Skeletal muscle cell (primary cell): ENCODE measurements at places on chromosomes 7 and 10.

DNA sequence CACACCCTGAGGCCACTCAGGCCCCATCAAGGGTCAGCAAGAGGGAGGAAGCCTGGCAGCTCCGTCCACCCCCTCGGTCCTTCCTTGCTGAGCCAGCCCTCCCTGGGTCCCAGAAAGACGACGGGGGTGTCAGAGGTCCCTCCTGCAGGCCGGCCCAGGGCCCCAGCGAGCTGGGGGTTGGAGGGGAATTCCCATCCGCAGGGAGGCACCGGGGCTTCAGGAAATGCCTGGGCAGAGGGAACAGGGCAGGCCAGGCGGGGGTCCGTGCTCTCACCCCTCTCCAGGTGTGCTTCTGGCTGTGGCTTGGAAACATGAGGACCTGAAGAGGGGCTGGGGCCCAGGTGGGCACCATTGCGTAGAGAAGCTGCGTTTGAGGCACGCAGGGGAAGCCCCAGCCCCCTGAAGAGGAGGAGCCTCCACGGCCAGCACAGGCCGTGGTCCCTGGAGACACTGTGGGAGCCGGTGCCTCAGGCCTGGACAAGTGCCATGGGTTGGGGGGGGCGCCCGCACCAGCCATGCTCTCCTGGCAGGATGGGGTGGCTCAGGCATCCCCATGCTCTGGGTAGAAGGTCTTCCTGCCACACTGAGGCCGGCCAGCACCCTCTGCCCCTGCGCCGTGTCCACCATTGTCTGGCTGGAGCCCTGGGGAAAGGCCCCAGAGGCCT, 66.7 kb downstream of the PDGFA start:
- no peak for DNase-seq

DNA sequence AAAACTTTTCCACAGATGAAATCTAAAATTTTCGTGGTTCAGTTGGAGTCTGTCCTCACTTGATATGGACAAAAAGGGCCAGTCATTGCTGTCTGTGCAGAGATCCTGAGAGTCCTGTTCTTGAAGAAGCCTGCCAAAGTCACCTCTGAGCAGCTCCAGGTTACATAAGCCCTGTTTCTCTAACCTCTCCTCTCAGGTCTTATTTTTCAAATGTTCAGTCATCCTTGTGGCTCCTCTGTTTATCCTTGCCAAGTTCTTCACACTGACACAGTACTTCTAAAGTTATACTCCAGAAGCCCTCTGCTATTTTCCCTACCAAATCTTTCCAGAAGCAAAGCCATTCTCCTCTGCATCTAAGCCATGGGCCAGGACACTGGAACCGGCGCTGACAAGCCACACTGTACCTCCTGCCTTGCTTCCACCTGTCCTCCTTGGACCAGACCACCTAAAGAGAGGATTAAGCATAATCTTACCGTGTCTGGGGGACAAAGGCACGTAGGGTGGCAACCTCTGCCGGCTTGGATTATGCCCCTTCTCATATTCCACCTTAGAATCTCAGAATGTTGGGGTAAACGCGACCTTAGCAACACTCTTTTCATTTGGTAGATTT, 161.6 kb downstream of the JAZF1 start:
- DNase-seq, result no peak

- no peak for DNase-seq
Observed at GRCh38 chr7:125529249-125529648, 599.6 kb upstream of the POT1 start.

DNA sequence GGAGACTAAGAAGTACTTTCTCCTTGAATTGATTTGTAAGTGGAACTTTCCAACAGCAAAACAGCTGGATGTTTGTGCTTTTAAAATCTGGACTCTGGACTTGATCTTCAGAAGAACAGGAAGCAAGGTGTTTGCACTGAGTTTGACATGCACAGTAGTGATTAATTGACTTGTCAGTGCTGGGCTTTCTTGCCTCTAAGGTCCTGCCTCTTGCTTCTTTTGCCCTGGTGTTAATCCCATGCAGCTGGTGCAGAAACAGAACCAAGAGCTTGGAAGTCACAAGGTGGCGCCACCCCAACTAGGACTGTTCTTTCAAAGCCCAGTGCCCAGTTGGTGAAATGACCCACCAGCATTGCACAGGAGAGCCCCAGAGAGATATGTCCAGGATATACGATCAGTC, 66.8 kb upstream of the SEPHS1 start:
- no peak for DNase-seq

GRCh38 chr7:18626717-18627116, 131.2 kb downstream of the HDAC9 start:
- no peak for DNase-seq

GRCh38 chr7:90412458-90413184, 9.4 kb downstream of the CLDN12 start:
- DNase-seq, result no peak

DNA sequence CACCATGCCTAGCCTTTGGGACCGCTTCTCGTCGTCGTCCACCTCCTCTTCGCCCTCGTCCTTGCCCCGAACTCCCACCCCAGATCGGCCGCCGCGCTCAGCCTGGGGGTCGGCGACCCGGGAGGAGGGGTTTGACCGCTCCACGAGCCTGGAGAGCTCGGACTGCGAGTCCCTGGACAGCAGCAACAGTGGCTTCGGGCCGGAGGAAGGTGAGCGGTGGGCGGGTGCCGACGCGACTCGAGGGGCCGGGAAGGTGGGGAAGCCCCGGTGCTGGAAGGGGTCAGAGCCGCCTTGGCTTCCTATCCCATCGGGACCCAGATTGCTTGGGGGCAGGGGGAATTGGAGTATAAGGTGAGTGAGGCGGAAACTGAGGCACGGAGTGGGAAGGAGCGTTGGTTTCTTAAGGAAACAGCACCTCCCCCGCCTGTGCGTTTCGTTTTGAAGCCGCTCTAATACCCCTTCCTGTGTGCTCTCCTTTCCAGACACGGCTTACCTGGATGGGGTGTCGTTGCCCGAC, 547 bp downstream of the DDIT4 start:
- DNase-seq, result no peak

DNA sequence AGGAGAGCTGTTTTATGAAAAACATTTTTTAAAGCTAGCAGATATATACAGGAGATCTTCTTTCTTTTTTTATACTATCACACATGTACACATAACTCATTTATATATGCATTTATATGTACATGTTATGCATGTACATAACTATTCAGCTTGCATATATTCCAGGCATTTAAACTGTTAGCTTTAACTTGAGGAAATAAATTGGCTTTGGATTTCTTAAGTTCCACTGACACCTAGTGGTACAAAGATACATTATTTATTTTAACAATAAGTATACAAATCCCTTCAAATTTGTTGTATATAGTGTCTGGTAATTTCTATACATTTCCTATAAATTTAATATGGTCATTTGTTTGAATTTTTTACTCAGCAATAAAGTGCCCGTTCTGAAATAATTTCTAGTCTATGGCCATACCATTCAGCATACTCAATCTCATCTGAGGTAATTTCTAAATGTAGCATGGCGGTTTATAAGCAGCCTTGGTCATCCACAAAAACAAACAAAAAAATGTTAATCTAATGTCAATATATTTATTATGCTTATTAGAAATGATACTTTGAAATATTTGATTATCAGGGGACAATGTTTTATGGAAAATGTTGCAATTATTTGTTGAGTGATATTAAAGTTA, 11.6 kb downstream of the ZDHHC6 start:
- no peak for DNase-seq

GRCh38 chr10:110474017-110474416, 23.7 kb upstream of the DUSP5 start:
- no peak for DNase-seq

DNA sequence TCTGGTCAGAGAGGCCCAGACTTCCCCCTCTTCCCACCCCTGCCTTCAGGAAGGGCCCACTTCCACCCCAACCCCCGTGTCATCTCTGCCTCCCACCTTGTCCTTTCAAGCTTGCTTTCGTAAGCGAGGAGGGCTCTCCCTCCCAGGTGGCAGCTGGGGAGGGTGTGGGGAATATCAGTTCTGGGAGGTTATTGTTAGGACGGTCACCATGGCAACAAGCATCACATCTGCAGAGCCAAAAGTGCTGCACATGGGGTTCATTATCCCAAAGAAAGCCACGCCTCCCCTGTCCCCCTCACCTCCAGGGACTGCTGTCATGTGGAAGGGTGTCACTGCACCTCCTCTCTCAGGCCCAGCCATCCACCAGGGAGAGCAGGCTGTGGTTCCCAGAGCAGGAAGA, 2.6 kb upstream of the CAMK2B start:
- DNase-seq, result no peak

GRCh38 chr10:13681528-13681927, 94.8 kb downstream of the PRPF18 start:
- no peak for DNase-seq

GRCh38 chr10:7672341-7673134, 5.8 kb upstream of the ITIH5 start:
- no peak for DNase-seq

DNA sequence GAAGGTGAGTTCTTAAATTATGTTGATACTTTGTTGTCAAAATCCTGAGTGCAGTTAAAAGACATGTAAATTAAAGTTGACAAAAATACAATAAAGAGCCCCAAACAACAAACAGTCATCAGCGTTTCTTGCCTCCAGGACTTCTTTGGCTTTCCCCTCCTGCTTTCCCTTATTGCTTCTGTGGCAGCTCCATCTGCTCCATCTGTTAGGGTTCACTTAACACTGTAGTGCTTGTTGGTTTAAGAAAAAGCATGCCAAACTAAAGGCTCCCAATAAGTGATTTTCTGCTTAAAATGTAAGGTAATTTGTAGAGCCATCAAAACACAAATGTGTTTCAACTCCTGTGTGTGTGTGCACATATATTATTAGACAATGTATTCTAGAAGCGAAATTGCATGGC, 254.3 kb upstream of the GNAI1 start:
- no peak for DNase-seq

DNA sequence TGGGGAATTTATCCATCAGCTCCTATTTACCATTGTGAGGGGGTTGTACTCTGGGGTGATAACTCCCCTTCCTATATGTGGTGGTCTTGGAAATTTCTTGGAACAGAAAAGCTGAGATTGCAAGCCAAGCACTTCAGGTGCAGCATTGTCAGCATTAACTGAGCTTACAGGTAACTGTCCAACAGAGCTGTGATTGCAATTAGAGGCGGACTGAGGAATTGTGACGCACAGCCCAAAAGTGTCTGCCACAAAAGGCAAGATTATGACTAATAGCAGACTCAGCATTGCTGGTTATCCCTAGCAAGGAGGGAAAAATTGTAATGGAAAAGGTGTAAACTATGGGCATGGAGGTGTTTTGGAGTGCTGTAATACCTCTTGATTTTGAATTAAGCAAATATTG, 126.1 kb upstream of the AGR3 start:
- DNase-seq, result no peak

- no peak for DNase-seq
Observed at GRCh38 chr7:22425361-22425760, 68.4 kb upstream of the RAPGEF5 start.

DNA sequence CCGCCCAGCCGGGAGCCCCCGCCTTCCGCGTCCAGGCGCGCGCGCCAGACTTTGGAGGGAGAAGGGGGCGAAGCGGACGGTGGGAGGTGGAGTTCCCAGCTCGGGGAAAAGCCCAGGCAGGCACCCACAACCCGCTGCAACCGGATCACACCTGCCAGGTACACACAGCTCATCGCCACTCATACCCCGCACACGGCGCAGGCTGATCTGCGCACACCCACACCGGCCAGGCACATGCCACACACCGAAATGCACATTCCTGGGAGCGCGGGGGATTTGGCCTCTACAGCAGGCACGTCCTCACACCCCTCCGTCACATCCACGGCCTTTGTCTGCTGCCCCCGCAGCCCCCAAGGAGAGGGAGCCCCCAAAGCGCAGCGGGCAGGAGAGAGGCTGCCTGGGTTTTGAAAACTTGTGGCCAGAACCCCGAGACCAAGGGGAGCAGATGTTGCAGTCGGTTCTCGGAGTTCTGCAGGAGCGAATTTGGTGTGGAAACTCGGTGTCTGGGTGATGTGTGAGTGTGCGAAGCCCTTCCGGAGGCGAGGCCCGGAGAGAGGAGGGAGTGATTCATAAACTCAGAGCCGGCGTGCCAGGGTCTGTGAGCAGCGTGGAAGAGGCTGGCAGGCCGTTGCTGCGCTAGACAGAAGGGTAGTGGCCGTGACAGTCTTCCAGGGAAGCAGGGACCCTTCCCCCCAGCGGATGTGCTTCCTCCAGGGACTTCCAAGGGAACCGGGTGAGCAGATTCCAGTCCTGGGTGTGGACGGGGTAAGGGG, 734 bp downstream of the CHST3 start:
- DNase-seq, result no peak
